ENCODE measurements at places on chromosomes 5 and 9.

DNA sequence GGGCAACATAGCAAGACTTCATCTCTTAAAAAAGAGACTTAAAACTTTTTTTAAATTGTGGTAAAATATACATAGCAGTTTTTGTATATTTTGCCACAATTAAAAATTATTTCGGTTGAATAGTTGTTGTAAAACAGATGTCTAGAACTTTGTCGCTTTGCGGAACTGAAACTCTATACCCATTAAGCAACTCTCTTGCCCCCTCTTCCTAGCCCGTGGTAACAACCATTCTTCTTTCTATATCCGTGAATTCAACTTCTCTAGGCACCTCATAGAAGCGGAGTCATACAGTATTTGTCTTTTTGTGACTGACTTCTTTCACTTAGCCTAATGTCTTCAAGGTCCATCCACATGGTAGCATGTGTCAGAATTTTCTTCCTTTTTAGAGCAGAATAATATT lies 43.3 kb downstream of the SPARC start:
- no peak for DNase-seq

DNA sequence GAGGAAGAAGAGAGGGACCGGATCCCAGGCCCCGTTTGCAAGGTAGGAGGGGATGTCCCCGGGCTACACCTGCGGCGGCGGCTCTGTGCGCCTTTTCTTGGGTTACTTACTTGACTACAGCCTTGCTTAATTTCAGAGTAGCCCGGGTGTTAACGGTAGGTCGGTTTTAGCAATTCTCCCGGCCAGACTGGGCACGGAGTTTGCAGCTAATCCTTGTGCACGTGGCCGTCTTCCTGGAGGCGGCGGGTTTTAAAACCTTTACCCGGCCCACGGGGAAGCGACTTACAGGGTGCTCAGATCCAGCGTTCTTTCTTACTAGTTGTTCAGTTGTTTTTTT lies 313 bp downstream of the BRIX1 start:
- DNase-seq, result no peak

GRCh38 chr5:54693936-54694657 lies 176.5 kb downstream of the SNX18 start:
- DNase-seq, result no peak

GRCh38 chr9:5958273-5958672 lies 57.2 kb downstream of the RANBP6 start:
- no peak for DNase-seq

DNA sequence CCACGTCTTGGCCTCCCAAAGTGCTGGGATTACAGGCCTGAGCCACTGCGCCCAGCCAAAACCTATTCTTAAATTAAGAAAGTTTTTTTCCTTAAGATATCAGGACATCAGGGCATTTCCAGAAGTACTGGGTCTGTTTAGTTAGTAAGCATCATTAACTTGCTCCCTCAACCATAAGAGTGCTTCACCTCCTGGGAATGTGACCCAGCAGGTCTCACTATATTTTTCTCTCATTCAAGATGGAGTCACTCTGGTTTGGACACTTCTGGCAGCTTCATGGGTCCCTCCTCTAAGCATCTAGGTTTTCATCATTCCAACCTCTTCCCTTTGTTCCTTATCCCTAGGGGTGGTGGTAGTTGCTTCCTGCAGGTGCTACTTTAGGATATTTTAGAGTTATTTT lies 10.3 kb upstream of the BRD3OS start:
- no peak for DNase-seq

DNA sequence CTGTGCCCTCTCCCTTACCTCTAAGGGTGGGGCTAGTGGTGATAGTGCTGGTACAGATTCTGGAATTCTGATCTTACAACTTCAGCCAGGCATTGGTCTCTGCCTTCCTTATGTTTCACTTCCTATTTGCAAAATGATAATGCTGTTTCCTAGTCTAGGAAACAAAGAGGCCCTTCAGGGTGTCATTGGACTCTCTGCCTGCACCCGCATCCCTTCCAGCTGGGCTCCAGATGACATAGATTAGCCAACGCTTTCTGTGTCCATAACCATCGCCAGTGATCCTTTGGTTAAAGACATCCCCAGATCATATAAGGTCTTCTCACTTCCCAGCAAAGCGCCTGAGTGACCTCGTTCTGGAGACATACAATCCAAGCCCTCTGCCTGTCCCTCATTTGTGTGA lies 180.7 kb downstream of the ERCC6L2 start:
- no peak for DNase-seq

DNA sequence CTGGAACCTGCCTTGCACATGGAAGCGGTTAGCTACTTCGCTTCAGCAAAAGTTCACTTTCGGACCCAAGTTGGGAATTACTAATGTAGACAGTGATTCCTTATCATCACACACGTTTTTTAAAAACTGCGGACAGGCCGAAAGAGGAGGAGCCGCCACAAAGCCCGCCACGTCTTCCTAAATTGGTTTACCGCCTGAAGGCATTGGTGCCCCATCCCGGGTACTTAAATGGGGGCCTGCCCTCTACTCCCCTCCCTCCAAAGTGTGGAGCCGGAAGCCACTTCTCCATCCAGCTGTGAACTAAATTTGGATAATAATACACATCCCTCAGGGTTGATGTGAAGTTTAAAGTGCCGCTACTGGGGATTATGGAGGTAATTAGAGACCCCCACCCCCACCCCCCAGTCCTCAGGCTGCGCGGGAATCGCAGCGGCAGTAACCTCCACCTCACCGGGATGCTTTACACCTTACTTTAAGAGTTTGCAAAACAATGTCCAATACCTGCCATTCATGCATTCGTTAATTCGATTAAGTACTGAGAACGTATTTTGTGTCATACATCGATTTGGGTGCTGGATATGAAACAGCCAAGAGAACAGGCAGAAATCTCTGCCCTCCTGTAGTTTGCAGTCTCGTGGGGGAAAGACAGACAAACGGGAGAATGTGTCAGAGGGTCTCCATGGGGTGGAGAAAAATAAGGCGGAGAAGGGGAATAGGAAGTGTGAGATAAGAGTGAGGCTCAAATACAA lies 937 bp upstream of the MACROH2A1 start:
- DNase-seq, result no peak

- peak; percentile 83 for DNase-seq
These were observed 7.9 kb downstream of the CCL21 start for GRCh38 chr9:34701769-34702736.

- no peak for DNase-seq
These were observed 1.7 kb downstream of the FKBP15 start for GRCh38 chr9:113219186-113219936.

DNA sequence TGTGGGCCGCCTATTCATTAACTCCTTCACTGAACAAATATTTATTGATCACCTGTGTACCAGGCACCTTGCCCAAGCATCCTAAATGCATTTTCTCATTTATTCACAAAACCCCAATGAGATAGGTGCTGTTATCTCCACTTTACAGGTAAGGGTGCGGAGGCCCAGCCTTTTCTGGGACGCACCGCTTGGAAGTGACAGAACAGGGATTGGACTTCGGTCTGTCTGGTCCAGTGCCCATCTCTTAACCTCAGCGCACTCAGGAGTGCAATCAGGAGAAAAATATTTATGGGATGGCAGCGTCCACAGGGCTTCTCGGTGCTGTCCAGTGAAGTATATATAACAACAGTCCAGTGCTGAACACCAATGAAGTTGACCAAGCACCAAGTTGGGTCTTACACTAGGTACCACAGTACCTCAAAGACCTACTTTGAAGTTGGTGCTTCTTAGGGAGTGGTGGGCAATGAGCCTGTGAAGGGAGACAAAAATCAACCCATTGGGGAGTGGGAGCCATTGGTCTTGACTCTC lies 18.9 kb upstream of the GARNL3 start:
- DNase-seq, result no peak

- DNase-seq, result no peak
These were observed 45.2 kb downstream of the ENC1 start for GRCh38 chr5:74595143-74595925.

- no peak for DNase-seq
These were observed 85.3 kb downstream of the SLC38A9 start for GRCh38 chr5:55626790-55627189.

- no peak for DNase-seq
These were observed 19.2 kb downstream of the ADCY2 start for GRCh38 chr5:7415123-7415522.

DNA sequence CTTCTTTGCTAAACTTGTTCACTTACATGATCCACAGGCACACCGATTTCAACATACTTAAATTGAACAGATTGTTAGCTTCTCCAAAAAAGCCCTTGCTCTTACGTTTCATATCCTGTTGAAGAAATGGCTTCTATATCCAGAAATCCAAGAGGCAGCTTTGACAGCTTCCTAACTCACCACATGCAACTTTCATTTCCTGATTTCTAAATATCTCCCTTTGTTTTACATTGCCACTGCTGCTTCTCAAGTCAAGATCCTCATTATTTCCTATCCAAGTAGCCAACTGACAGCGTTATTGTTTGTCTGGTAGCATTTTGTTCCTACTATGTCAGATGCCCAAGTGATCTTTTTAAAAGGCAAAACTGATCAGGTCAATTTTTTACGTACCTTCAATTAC lies 913.2 kb upstream of the TYRP1 start:
- no peak for DNase-seq

- DNase-seq, result no peak
These were observed 1.6 kb upstream of the FBXW11 start for GRCh38 chr5:172008111-172008455.

Data from stimulated activated CD4-positive, alpha-beta T cell treated with anti-CD3 and anti-CD28 coated beads, Interleukin-12 subunit alpha, Interleukin-12 subunit beta, amount 100 ng/mL, for 4 hours (primary cell).